ENCODE measurements at places on chromosomes 2 and 18.

DNA sequence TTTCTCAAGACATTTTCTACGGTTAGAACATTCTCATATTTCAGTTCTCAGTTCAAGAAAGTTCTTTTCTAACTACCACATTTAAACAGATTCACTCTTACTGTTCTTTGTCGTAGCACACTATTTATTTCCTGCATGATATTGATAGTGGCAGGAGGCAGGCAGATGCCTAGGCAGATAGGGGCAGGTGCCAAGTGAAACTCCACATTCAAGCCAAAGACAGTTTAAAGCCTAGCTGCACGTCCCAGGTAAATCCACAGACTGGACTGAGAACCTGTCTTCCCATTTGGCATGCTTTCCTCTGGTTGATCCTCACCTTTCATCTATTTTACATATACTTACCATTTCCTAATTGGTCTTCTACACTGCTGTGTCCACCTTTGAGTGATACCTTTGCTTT, 359.3 kb downstream of the TMX3 start:
- DNase-seq: no peak

- DNase-seq: no peak
Measured at GRCh38 chr2:28269019-28269784, 123.5 kb upstream of the FOSL2 start.

- no peak for DNase-seq
Measured at GRCh38 chr2:174142290-174142689, 106.0 kb downstream of the OLA1 start.

DNA sequence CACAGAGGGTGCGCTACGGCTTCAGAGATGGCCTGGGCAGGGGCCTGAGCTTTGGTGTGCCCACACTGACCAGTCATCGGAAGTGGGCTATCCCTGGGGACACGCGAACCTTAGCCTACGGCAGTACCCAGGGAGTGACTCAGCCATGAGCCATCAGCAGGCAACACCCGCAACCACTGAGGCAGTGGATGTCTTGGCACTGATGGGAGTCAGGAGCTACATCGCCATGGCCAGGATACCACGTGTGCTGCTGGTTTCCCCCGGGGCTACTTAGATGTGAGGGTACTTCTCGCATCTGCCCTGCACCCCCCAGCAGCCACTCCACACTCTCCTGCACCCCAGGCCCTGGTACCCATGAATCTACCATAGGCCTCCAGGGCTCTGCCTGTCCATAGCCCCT, 12.8 kb upstream of the HPCAL1 start:
- no peak for DNase-seq

DNA sequence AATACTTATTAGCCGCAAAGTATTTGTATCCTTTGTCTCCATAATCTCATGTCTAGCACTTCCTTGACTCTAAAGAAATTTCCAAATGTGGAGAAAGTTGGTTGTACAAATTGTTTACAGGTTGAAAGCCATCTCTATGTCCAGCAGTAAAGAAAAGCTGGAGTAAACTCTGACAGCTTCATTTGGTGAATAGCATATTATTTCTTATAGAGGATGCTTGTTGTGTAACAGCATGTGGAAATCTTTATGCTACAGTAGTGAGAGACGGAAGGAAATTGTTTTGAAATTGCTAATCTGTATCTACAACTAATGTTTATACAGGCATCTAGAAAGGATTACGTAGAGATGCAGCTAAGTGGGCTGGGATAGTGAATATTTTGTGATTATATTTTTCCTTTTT, 78.5 kb downstream of the UGGT1 start:
- DNase-seq: no peak
